ENCODE measurements at places on chromosomes 3 and 15.

DNA sequence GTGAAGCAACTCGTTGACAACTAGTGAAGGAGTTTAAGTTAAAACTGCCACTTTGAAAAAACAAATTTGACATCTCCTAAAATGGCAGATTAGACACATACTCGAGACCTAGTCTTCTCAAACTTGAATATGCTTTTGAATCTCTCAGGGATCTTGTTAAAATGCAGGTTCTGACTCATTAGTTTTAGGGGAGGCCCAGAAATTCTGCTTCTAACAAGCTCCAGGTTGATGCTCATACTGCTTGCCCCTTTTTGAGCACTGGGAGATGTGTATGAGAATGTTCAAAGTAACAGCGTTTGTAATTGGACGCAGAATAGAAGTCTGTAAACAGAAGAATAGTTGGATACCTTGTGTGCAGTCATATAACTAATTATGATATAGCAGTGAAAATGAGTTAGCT lies 1.6 kb downstream of the C3orf38 start:
- DNase-seq, result no peak

DNA sequence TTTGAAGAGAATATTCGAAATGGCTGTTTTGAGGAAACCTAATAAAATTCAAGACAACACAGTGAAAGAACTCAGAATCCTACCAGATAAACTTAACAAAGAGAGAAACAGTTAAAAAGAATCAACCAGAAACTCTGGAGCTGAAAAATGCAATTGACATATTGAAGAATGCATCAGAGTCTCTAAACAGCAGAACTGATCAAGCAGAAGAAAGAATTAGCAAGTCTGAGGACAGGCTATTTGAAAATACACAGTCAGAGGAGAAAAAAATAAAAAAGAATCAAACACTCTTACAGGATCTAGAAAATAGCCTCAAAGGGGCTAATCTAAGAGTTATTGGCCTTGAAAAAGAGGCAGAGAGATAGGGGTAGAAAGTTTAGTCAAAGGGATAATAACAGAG lies 13.5 kb downstream of the C3orf33 start:
- no peak for DNase-seq

DNA sequence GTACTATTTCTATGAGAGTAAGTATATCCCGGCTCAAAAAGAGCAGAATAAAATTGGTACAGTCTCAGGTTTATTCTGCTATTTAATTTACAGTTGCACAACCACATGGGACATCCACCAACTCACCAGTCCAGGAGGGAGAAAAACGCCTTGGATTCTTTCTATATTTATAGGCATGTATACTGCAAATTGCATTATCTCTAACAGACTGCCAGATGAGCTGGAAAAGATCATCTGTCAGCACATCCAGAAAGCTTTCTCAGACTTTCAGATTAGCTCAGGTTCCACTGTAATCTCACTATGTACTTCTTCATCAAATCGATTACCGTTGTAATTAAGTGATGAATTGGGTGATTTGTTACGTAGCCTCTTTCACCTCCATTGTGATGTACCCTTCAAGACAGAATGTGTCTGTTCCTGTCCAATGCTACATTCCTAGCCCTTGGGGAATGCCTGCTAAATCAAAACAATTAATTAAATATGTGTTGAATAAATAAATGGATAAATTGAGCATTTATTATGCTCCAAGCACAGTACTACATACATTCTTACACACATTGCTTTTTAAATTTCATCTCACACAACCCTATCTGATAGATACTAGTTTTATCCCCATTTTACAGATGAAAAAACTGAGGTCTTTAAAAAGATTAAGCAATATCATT lies 38.1 kb upstream of the TMC3 start:
- no peak for DNase-seq

GRCh38 chr15:91555312-91555711 lies 298.2 kb upstream of the SLCO3A1 start:
- no peak for DNase-seq

GRCh38 chr3:84904212-84904611 lies 54.6 kb upstream of the CADM2 start:
- DNase-seq, result no peak

GRCh38 chr15:69568173-69569009 lies 115.8 kb downstream of the RPLP1 start:
- DNase-seq, result peak; percentile 64

- no peak for DNase-seq
Measured at GRCh38 chr3:196339493-196340254, 1.5 kb upstream of the TM4SF19 start.

- peak; percentile 32 for DNase-seq
Measured at GRCh38 chr3:126135071-126135405, 45.3 kb downstream of the ALDH1L1 start.

GRCh38 chr3:171932153-171932611 lies 89.0 kb downstream of the TMEM212 start:
- no peak for DNase-seq

DNA sequence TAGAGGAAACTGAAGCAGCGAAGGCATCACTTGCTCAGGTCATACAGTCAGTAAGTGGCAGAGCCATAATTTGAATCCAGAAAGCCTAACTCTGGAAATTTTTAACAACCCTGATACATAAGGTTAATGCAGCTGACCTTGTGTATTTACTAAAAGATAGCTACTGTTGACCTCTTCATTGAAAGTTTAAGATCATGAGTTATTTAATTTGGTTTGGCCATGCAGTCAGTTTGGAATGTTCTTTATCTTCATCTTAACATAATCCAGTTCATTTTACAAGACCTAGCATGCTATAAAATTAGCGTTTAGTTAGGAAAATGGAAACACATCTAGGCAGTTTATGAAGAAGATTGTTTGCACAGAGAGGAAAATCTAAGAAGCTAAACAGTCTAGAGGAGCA lies 240.9 kb downstream of the RBMS3 start:
- DNase-seq, result no peak

DNA sequence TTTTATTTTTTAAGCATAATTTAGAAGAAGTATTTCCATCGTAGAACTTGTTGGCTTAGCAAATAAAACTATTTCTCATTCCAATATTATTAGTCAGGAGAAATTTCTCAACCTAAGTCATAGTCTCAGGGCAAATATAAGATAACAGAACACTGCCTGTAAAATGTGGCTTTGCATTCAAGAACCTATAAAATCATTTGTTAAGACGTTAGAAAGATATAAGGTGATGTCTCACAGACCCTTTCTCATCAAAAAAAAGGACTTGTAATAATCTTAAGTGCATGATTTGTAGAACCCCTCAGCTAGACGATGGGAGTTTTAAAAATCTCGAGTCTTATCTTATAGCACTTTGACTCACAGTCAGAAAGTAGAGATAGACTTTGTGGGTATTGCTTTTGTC lies 314.7 kb upstream of the CFAP20DC start:
- no peak for DNase-seq

GRCh38 chr3:171824116-171824515 lies 13.8 kb upstream of the PLD1 start:
- no peak for DNase-seq

DNA sequence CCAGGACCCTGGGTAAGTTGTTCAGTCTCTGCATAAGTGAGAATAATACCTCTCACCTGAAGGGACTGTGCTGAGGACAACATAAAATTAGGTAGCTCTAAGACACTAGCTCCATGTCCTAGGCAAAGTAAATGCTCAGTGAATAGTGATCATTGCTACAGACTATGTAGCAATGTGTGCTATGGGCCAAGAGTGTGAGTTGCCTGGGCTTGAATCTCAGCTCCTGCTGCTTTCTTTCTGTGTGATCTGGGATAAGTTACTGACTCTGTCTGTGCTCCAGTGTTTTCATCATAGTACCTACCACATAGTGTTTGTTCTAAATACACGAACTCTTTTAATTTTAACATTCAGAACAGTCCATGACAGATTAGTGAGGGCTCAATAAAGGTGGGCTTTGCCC lies 81.1 kb upstream of the MFGE8 start:
- no peak for DNase-seq

DNA sequence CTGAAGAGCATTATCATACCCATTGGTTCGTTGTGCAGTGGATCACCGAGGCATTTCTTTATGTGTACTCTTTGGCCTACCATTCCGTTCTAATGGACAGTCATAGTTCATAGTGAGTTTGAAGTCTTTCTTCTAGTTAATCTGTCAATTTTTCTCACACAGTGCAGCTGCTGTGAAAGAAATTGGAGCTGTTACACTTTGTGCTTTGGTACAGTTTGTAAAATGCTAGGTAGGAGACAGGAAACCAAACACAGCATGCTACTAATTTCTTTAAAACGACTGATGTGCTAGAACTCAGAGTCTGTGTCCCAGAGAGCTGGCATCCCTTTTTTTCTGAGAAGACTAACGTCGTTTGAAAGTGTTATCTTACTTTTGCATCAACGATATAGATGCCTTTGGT lies 218.9 kb downstream of the CNTN4 start:
- no peak for DNase-seq

DNA sequence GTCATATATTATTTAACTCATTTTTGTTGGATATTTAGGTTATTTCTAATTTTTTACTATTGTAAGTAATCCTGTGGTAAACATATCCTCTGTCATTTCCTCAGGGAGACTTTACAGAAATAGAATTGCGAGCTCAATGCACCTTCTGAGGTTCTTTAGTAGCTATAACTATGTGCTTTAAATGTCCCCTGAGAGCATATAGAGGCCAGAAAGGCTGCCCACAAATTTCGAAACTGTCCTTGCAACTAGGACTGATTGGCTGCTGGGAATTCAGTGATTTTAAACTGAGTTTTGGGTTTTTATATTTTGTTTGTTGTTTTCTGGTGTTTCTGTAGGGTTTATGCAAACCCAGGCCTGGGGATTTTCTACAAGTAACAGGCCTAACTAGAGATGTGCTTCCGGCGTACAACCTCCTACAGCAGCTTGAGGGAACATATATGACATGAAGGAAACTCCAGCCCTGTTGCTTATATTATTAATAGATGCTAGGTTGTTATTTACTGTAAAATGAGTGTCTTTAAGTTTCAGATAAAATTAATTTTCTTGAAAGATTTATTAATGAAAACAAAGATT lies 29.1 kb upstream of the P4HTM start:
- no peak for DNase-seq

DNA sequence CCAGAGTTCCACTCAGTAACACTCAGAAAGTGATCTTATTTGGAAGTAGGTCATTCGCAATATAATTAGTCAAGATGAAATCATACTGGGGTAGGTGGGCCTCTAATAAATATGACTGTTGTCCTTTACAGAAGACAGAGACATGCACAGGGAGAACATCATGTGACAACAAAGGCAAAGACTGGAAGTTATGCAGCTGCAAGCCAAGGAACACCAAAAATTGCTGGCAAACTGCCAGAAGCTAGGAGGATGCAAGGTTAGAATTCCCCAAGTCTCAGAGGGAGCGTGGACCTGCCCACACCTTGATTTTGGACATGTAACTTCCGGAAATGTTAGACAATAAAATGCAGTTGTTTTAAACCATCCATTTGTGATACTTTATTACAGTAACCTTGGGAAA lies 471.5 kb upstream of the AGTR1 start:
- no peak for DNase-seq

- DNase-seq, result no peak
Measured at GRCh38 chr3:137294839-137295238, 337.1 kb downstream of the IL20RB start.

DNA sequence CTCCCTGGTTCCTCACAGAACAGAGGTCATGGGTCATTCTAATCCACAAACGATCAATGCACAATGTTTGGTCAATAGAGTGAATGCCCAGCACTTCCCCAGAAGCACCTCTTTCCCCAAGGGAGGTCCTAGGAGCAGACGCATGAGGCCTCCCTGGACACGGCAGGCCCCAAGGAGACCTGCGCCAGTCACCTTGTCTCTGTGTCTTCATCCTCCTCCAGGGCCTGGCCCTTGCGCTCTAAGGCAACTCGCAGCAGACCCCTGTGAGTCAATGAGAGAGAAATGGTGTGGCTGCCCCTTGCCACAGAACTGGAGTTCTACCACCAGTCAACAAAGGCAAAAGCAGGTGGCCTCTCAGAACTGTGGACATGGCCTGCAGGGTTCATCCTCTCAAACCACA lies 18.1 kb downstream of the ALS2CL start:
- DNase-seq, result no peak

GRCh38 chr15:60362321-60363086 lies 35.3 kb downstream of the ANXA2 start:
- DNase-seq, result no peak

DNA sequence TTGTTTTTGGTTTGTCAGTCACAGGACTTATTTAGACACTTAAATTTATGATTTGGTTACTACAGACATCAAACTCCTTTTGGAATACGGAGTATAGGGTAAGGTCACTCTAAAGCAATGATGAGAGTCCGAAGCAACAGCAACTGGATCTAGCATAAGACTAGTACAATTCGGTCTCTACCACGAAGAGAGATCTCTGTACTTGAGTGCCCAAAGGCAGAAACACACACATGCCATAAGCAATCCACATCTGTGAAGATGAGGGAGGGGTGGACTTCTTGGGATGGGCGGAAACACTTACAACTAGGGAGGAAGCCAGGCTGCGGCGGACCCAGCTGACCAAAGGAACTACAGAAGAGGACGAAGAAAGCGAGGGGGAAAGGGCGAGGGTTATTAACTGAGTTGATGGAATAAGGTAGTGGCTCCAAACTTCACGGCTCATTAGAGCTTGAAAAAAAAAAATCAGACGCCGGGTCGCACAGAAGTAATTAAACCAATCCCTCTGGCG lies 595 bp downstream of the DPH6 start:
- peak; percentile 63 for DNase-seq

- DNase-seq, result no peak
Measured at GRCh38 chr3:81572201-81572756, 189.2 kb downstream of the GBE1 start.

GRCh38 chr15:28111543-28111942 lies 12.4 kb upstream of the OCA2 start:
- DNase-seq, result no peak

- DNase-seq, result no peak
Measured at GRCh38 chr3:155053756-155054155, 26.4 kb upstream of the MME start.

DNA sequence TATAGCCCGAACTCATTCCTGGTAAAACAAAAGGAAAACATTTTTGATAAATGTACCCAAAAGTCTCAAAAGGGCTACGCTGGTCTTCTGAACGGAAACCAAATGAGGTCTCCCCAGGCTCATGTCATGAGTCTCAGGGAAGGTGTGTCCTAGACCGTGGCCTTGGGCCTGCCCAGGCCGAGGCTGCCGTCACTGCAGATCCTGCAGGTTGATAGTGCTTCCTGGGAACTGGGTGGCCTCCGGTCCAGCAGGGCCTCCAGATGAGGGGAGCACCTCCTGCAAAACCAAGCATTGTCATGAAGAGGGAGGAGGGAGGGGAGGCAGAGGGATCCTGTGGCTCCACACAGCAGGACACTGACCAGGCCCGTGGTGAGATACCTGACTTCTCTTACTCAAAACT lies 37.5 kb downstream of the ZXDC start:
- DNase-seq, result no peak

DNA sequence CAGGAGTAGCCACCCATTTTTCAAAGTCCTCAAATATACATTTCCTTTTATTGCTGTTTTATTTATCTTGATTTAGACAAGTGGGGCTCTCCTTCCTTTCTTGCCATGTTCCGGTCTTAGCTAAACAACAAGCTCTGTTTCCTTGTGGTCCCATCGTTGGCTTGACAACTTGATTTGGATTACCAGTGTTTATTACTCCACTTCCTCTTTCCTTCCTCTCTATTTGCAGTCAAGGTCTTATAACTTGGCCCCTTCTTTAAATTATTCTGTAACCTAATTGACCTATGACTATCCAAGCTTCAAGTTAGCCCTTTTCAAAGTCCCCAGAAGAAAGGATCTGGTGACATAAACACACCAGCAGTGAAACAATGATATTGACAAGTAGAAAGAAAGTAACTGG lies 130.6 kb upstream of the STT3B start:
- DNase-seq, result no peak

- DNase-seq, result no peak
Measured at GRCh38 chr3:104606812-104607211, 759.9 kb upstream of the ALCAM start.

GRCh38 chr15:98178861-98179260 lies 218.4 kb downstream of the ARRDC4 start:
- DNase-seq, result no peak
